T-helper 2 cell treated with Interferon-gamma antibody and Interleukin-4, amounts not matched to agents 5 μg/mL and 100 μg/mL, for 36 hours (primary cell): ENCODE measurements at places on chromosomes 3 and 15.

GRCh38 chr3:123781571-123782275, 102.4 kb downstream of the MYLK start:
- peaks cover 2% of the 10 kb centered on the region for H3K27me3 ChIP-seq
- H3K36me3 ChIP-seq = no peaks in the 10 kb centered on the region
- no peak overlapping the region for H3K27ac ChIP-seq
- no peaks in the 10 kb centered on the region for H3K4me1 ChIP-seq

DNA sequence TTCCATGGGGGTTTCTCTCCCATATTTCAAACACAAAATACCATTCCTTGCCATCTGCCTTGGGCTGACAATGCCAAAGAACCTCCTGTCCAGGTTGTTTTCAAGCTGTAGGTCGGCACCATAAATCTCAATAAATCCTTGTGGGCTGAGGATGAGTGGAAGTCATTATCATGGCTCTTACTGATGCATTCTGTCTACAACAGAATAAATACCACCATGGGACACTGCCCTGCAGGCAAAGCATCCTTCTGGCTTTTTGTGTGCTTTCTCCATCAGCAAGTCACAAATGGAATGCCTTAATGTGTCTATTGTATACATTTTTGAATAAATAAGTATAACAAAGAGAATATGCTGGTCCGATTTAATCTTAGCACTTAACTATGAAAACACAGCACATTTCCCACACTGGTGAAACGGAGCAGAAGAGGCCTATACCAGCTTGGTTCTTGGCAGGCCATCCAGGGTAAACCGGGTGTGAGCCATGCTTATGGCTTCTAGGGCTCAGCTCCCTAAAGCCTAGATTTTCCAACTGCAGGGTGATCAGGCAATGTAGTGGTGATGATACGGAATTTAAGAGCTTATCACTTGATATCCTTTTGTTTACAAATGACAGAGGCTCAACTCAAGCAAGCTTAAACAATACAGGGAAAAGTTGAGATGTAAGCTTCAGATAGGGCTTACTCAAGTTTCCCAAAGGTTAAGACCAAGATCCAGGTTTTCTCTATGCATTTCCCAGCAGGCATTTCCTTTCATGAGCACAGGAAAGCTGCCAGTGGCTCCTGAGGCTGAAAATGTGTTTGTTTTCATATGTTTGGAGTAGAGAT, 133.2 kb upstream of the LRTM1 start:
- no peak for DNase-seq
- no peaks in the 10 kb centered on the region for H3K4me1 ChIP-seq
- no peak overlapping the region for H3K27ac ChIP-seq
- no peaks in the 10 kb centered on the region for H3K27me3 ChIP-seq
- no peak overlapping the region for H3K4me3 ChIP-seq
- H3K36me3 ChIP-seq = no peaks in the 10 kb centered on the region

DNA sequence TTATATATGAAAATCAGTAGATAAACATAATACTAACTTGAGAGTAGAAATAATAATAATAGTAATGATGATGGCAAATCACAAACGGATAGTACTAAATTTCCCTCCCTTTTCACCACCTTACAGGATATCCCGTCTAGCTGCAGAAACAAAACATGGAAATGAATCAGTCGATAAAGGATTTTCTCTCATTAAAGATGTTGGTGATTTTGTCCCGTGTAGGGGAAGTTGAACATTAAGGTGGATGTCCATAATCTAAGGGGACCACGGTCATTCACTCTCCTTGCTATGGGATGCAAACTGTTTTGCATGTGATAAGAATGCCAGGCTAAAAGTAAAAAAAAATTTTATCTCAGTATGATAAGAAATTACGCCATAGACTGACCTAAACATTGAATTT, 1027.7 kb upstream of the NR2F2 start:
- H3K27me3 ChIP-seq = peaks cover 44% of the 10 kb centered on the region
- H3K4me3 ChIP-seq = no peak overlapping the region
- no peak overlapping the region for H3K27ac ChIP-seq
- H3K36me3 ChIP-seq = peaks cover 3% of the 10 kb centered on the region
- DNase-seq = no peak
- peaks cover 43% of the 10 kb centered on the region for H3K4me1 ChIP-seq

DNA sequence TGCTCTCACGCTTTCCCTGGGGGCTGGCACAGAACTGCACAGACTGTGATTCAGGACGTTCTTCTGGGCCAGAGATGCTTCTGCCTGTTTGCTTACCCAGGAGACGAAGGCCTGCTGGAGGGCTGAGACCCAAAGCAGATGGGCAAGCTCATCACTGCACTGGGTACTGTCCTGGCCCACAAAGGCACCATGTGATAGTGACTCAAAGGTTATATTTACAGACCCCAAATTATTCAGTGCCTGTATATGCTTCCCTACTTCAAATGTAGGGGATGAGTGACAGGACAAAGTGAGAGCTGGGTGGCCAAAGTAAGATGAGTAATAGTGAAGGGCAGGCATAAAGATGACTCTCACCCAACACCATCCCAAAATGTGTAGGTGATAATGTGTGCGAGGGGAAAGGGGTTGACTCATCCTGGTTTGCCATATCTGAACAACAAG, 127.4 kb downstream of the WDR76 start:
- H3K4me1 ChIP-seq = peaks cover 7% of the 10 kb centered on the region
- no peak overlapping the region for H3K4me3 ChIP-seq
- H3K27ac ChIP-seq = no peak overlapping the region
- no peaks in the 10 kb centered on the region for H3K36me3 ChIP-seq
- peaks cover 5% of the 10 kb centered on the region for H3K27me3 ChIP-seq

DNA sequence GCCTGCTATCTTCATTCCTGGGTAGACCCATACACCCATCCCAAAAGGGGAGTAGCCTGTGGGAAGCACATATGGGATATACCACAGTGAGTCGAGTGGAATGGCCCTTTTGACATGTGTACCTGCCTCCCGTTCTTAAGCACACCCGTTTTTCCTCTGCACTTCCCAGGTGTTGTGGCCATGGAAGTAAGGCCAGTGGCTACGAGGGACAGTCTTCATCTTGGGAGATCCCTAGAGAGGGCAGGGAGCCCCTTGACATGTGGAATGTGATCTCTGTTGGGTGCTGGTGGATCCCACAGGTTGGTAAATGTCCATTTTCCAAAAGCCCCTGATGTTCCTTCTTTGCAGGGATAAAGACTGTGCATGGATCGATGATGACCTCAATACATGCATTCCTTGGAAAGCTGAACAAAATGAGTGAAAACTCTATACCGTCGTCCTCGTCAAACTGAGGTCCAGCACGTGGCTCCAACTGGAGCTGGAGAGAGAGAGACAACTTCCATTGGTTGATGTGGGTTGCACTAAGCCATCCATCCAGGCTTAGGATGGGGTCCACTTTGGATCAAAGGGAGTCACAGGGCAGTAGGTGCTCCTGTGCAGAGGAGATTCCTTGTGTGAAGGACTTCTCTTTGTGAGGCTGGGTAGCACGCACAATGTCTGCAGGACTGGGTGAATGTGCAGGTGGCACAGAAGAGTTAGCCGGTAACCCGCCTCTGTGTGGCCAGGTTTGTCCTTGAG, 136.8 kb downstream of the SNRPN start:
- no peak for DNase-seq
- H3K4me3 ChIP-seq = no peak overlapping the region
- H3K36me3 ChIP-seq = peaks cover 81% of the 10 kb centered on the region
- H3K27ac ChIP-seq = no peak overlapping the region
- no peaks in the 10 kb centered on the region for H3K27me3 ChIP-seq

DNA sequence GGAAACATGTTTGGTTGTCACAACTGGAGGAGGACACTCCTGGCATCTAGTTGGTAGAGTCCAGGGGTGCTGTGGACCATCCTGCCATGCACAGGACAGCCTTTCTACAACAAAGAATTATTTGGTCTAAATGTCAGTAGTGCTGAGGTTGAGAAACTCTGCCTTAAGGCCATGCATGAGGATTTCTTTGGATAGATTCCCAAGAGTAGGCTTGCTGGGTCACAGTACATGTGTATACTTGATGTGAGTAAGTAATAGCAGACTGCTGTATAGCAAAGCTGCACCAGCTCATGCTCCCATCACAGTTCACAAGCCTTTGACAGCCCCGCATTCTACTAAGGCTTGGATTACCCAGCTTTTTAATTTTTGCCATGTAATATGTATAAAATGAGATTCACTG, 151.3 kb downstream of the MFSD1 start:
- H3K4me3 ChIP-seq = no peak overlapping the region
- H3K4me1 ChIP-seq = no peaks in the 10 kb centered on the region
- H3K27ac ChIP-seq = no peak overlapping the region
- H3K36me3 ChIP-seq = no peaks in the 10 kb centered on the region
- no peak for DNase-seq

- no peak overlapping the region for H3K4me3 ChIP-seq
- no peak overlapping the region for H3K27ac ChIP-seq
Observed at GRCh38 chr3:98185180-98185579, 18.7 kb downstream of the OR5H15 start.

- no peak overlapping the region for H3K4me3 ChIP-seq
- no peaks in the 10 kb centered on the region for H3K27me3 ChIP-seq
- no peak overlapping the region for H3K27ac ChIP-seq
- H3K4me1 ChIP-seq = no peaks in the 10 kb centered on the region
- no peaks in the 10 kb centered on the region for H3K36me3 ChIP-seq
Observed at GRCh38 chr15:57418635-57419034, 42.3 kb downstream of the CGNL1 start.

DNA sequence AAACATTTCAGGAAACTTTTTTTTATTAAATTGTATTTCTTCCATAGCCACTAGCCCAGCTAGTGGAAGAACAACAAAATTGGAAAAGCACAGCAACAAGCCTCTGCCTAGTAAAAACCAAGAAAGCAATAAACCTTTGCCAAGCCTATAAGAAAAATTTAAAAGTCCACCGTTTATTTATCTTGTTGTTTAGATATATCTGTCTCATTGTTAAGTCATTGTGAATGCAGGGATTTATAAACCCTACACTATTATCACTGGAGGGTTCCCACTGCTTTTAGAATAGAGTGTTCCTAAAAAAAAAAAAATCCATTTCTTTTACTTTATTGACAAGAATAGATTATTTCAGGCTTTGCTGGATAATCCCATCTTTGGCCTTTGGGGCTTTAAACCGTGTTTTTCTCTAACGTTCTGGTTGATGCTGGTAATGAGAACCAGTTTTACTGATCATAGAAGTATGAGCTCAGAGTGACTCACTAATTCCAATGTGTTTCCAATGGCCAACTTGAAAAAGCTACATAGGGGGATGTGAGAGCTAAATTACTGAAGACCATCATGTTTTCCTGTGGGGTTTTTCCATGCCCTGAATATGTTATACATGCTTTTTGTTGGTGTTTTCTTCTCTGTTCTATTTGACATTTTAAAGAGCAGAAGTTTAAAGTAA, 634.1 kb downstream of the RBMS3 start:
- DNase-seq = no peak
- no peak overlapping the region for H3K27ac ChIP-seq
- no peaks in the 10 kb centered on the region for H3K36me3 ChIP-seq
- no peaks in the 10 kb centered on the region for H3K4me1 ChIP-seq
- peaks cover 2% of the 10 kb centered on the region for H3K27me3 ChIP-seq

DNA sequence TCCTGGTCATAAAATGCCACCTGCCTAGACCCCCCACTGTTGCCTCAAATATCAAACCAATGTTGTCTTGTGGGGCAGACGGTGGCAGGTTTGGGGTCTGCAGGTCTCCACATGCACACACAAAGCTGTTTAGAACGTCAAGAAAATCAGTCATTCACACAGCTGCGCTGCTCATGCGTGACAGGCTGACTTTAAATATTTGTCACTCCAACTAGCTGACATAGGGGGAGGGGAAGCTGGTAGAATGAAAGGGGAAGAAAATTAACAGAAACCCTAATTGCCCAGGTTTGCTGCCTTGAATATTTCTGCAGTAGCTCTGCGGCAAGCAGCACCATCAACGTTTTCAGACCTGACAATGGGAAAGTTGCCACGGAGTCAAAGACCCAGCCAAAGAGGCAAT, 201.8 kb downstream of the ABHD5 start:
- H3K27me3 ChIP-seq = peaks cover 59% of the 10 kb centered on the region
- no peaks in the 10 kb centered on the region for H3K4me1 ChIP-seq
- no peak overlapping the region for H3K4me3 ChIP-seq
- no peak overlapping the region for H3K27ac ChIP-seq
- H3K36me3 ChIP-seq = no peaks in the 10 kb centered on the region
- no peak for DNase-seq

DNA sequence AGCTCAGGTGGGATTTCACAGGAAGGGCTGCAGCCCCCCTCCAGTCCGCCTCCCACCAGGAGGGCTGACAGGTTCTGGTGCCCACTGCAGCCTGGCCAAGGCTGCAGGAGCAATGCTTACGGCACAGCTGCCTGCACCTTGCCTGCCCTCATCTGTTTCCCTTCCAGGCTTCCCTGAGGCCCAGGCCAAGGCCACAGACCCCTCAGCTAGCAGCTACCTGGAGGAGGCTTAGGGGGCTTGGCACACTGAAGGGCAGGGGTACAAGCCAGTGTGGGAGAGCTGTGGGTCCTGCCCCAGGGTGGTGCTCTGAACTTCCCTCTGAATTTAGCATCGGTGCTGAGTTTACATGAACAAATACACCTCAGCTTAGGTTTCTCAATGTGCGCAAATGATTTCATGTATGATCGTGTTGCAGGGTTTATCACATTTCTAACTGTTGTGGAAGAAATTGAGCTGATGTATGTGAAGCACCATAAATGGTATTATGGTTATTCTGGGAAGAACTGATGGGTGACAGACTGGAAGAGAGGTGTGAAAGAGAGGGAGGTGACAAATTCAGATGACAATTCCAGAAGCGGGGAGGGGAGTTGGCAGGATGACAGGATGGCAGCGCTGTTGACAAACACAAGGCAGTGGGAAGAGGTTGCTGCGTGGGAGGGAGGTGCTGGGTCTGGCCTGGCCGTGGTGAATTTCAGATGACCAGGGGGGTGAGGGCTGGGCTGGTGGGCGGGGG, 6.1 kb downstream of the RHCG start:
- no peak overlapping the region for H3K27ac ChIP-seq
- H3K27me3 ChIP-seq = peaks cover 34% of the 10 kb centered on the region
- peaks cover 1% of the 10 kb centered on the region for H3K4me1 ChIP-seq

DNA sequence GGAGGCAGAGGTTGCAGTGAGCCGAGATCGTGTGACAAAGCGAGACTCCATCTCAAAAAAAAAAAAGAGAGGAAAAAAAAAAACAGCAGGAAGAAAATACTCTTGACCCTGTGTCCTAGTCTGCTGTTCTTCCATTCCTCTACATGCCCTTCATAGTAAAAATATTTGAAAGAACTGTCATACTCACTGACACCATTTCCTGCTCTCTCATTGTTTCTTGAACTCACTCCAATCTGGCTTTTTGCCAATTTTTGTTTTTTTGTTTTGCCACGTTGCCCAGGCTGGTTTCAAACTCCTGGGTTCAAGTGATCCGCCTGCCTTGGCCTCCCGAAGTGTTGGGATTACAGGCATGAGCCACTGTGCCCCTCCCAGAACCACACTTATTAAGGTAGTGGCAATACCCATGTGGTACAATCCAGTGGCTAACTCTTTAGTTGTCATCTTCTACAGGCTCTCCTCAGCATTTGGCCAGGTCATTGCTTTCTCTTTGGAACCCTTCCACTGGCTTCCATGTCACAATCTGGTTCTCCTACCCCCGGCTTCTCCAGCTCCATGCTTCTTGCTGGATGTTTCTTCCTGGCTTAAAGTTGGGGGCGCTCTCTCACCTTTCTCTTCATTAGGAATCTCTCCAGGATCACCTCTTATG, 238.2 kb upstream of the C2CD4B start:
- H3K27ac ChIP-seq = no peak overlapping the region
- no peak for DNase-seq
- H3K36me3 ChIP-seq = peaks cover 3% of the 10 kb centered on the region
